Activated T-helper 2 cell treated with anti-CD3 and anti-CD28 coated beads, Interferon-gamma antibody, Interleukin-2, Interleukin-4, amounts not matched to agents 10 μg/mL and 5 μg/mL and 100 μg/mL, durations not matched to agents 14 hours and 24 hours and 36 hours (primary cell): ENCODE measurements at places on chromosomes 3 and 15. TPM values are rescaled to one million over a fixed set of nuclear protein-coding genes. Genes with fewer than 3 reads are reported as not detected.

DNA sequence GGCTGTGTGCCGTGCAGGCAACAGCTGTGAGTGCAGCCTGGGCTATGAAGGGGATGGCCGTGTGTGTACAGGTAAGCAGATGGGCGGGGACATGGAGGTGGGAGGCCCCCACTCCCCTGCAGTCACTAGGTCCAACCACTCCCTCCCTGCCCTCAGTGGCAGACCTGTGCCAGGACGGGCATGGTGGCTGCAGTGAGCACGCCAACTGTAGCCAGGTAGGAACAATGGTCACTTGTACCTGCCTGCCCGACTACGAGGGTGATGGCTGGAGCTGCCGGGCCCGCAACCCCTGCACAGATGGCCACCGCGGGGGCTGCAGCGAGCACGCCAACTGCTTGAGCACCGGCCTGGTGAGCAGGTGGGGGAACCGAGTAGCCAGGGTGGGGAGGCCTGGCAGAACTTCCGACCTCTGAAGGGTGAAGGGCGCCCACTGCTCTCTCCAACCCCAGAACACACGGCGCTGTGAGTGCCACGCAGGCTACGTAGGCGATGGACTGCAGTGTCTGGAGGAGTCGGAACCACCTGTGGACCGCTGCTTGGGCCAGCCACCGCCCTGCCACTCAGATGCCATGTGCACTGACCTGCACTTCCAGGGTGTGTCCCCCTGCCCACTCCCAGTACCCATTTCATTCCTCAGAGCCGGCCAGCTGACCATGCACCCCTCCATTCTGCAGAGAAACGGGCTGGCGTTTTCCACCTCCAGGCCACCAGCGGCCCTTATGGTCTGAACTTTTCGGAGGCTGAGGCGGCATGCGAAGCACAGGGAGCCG lies 11.6 kb downstream of the NT5DC2 start:
- DNase-seq, result no peak

RGMA gene
- total RNA-seq, result not detected in 2 replicates

- no peak for DNase-seq
These were observed 272.6 kb downstream of the CLSTN2 start for GRCh38 chr3:140207541-140207940.

DNA sequence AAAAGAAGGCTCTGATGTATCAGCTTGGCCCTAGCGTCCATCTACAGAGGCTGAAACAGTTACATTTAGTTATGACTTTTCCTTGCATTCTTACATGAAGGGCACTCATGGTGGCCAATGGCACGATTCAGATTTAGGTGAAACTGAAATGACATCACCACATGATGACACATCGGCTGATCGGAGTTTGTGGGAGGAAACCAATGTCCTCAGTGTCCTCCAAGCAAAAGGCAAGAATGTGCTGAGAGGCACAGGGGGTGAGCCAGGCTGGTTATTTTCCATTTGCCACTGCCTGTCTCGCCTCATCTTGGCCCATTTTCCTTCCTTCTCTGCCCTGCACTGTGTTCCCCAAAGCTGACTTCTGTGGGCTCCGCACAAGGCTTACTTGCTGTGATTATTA lies 34.4 kb downstream of the TARS3 start:
- no peak for DNase-seq

- no peak for DNase-seq
These were observed 17.6 kb downstream of the TKT start for GRCh38 chr3:53238051-53238850.

RLBP1 gene
- 0.21 and 0.52 TPM in 2 replicates for total RNA-seq

DNA sequence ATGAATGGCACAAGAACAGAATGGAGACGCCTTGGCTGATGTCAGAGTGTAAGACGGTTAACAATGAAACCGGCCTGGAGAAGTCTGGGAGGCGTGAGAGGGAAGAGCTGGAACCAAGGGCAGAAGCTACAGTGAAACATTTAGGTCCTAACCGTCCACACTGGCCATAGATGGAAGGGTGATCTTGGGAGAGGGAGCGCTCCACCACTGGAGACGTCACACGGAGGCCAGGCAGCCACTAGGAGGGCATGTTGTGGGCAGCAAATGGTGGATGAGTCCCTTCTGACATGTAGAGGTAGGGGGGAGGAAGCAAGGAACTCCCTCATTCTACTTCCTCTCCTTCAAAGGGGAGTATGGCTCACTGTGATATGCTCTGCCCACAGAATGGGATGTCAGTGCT lies 23.8 kb downstream of the FEM1B start:
- no peak for DNase-seq

ITIH1 gene
- total RNA-seq, result not detected in 2 replicates

- no peak for DNase-seq
These were observed 56.2 kb downstream of the SLC6A6 start for GRCh38 chr3:14458434-14459275.

DNA sequence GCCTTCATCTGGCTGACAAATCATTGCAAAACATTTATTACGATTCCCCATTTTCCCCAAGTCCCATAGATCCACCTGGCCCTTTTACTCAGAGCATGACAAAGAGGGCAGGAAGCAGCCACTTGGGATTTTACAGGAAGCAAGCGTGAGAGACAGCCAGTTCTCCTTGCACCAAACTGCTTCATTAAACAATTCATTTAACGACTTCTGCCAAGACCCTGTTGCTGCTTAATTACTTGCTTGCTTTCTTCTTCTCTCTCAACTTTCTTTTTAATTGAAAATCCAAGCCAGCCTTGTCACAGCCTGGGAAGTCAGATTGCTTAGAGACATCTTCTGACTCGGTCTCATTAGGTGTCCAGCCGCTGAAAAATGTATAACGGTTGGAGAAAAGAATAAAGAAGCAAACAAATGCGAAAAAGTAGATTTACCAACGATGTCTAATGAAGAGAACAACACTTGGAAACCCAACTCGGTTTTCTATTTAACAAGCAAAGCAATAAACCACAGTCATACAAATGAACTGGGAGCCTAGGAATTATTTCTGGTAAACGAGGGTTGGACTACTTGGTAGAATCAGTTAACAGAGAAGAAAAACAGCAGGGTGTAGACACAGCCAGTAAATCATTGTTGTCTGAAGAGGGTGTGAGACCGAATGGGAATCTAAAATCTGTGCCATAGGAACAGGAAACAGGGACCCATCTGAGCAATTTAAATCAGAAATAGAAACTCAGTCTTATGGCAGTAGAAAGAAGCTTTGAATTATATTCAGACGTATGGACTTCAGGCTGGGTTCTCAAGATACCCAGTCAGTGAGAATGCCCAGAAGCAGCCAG lies 298.3 kb downstream of the LRRC3B start:
- no peak for DNase-seq
